ENCODE measurements at places on chromosomes 3 and 15.

DNA sequence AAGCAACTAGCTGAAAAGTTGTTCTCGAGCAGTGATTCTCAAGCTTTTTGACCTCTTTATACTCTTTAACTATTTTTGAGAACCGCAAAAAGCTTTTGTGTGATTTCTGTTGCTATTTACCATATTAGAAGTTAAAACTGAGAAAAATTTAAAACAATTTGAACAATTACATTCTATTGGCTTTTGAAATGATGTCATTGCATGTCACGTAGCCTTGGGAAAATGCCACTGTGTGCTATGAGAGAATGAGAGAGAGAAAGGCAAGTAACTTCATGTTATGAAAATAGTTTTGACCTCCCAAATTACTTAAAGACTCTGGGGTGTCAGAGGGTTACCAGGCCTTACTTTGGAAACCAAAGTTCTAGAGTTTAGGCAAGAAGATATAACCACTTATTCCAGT lies 8.0 kb downstream of the USP13 start:
- no peak for DNase-seq

- DNase-seq = peak; percentile 37
These were observed 170.5 kb upstream of the PROK2 start for GRCh38 chr3:71955240-71956068.

DNA sequence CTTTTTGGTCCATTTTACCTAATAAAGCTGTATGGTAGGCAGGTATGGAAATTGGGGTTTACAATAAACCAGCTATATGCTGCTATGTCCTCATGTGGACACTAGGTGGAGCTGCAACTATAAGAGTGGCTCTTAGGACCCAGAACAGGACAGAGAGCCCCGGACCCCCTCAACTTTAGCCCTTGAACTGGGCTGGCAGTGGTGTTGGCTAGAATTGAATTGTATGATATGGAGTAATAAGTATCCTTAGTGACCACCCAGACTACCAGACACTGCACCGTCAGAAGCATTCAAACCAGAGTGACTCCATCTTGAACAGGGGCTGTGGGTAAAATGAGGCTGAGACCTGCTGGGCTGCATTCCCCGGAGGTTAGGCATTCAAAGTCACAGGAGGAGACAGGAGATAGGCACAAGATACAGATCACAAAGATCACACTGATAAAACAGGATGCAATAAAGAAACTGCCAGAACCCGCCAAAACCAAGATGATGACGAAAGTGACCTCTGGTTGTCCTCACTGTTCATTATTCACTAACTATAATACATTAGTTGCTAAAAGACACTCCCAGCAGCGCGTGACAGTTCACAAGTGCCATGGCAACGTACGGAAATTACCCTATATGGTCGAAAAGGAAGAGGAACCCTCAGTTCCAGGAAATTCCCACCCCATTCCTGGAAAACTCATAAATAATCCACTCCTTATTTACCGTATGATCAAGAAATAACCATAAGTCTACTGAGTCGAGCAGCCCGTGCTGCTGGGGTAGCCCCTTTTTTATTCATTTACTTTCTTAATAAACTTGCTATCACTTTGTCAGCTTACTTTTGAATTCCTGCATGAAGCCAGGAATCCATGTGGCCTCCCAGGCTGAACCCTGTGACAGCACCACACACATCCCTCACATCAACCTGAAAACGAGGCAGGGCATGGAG lies 68.7 kb upstream of the BLM start:
- DNase-seq = no peak

- peak; percentile 51 for DNase-seq
These were observed 110.8 kb downstream of the TBC1D2B start for GRCh38 chr15:77966540-77967234.

- no peak for DNase-seq
These were observed 29.5 kb downstream of the B4GALT4 start for GRCh38 chr3:119211193-119211592.

GRCh38 chr3:40913641-40914040 lies 285.7 kb upstream of the CTNNB1 start:
- DNase-seq = no peak

DNA sequence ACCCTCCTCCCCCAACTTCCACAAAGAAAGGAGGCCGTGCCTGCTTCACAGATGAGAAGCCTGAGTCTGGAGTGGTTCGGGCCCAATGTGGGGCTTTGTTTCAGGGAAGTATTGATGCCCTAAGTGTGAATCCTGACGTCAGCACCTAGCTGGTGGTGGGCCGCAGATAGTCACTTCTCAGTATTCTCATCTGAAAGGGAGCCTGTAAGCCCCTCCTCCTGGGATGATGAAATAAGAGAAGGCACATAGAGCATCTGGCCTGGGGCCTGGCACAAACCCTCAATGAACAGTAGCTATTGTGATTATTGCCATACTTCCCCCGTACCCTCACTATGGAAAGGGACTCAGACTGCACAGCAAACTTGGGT lies 24.8 kb downstream of the LINGO1 start:
- no peak for DNase-seq

DNA sequence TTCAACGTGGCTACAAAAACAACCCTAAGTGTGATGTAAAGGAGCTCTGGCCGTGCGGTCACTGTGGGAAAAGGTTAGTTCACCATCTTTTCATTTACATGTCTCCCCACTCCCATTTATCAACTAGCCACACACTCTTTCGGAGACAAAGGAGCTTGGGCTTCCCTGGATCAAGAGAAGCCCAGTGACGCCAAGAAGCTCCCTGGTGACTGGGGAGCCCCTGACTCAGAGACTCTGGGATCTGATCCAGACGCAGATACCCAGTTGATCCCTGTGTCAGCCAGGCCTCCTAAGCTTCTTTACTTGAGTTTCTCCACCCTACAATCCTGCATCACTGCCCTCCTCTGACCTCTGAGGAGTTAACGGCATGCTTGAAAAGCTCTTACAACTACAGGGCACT lies 43.9 kb downstream of the HEG1 start:
- no peak for DNase-seq

- DNase-seq = no peak
These were observed 1515.0 kb downstream of the OTOL1 start for GRCh38 chr3:163011596-163011995.

- no peak for DNase-seq
These were observed 88.9 kb downstream of the EOMES start for GRCh38 chr3:27633224-27633545.

GRCh38 chr3:193987186-193987585 lies 148.8 kb upstream of the HES1 start:
- no peak for DNase-seq

- DNase-seq = no peak
These were observed 28.4 kb downstream of the CCDC12 start for GRCh38 chr3:46947981-46948791.

- DNase-seq = no peak
These were observed 52.3 kb downstream of the ADAM10 start for GRCh38 chr15:58697220-58697619.

- no peak for DNase-seq
These were observed 166.8 kb upstream of the MRPL3 start for GRCh38 chr3:131669600-131669999.

DNA sequence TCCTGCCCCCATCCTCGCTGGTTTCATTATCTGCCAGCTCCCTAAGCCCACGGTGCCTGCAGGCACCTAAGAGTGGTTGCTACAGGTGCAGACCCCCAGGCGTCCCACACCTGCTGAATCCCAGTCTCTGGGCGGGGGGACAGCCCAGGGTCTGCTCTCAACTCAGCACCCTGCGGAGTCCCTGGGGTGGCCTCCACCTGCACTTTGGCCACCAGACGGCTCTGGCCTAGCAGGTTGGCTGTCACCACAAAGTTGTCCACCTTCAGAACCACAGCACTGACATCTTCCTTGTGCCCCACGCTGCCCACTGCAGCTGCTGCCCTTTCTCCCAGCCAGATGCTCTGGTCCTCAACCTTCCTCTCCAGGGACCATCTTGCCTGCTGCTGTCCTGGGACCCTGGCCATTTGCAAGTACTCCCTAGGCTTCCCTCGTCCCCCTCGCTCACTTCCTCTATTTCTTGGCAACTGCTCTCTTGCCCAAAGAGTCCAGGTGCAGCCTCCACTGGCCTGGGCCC lies 34.9 kb upstream of the SNRPA1 start:
- no peak for DNase-seq

DNA sequence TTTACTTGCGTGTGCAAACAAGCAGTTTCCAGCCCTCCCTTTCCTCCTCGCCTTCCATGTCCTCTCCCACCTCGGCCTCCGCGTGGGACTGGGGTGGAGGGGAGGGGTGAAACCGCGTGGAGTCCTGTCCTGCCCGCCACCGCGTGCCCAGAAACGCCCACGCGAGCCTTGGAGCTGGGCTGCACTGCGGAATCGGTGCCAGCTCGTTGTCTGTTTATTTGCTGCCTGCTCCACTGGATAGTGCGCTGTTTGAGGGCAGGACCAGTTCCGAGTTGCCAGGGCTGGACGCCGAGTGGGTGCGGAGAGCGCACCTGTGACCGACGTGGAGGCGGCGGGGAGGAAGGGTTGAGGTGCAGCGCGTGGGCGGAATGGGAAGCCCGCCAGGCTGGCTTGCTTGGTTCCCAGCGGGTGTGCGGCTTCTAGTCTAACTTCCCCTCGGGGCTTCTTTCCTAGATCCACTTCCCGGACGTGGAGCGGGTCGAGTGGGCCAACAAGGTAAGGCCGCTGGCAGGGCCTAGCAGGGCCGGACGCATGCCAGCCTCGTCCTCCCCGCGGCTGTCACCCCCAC lies 17.3 kb downstream of the ESYT3 start:
- no peak for DNase-seq

DNA sequence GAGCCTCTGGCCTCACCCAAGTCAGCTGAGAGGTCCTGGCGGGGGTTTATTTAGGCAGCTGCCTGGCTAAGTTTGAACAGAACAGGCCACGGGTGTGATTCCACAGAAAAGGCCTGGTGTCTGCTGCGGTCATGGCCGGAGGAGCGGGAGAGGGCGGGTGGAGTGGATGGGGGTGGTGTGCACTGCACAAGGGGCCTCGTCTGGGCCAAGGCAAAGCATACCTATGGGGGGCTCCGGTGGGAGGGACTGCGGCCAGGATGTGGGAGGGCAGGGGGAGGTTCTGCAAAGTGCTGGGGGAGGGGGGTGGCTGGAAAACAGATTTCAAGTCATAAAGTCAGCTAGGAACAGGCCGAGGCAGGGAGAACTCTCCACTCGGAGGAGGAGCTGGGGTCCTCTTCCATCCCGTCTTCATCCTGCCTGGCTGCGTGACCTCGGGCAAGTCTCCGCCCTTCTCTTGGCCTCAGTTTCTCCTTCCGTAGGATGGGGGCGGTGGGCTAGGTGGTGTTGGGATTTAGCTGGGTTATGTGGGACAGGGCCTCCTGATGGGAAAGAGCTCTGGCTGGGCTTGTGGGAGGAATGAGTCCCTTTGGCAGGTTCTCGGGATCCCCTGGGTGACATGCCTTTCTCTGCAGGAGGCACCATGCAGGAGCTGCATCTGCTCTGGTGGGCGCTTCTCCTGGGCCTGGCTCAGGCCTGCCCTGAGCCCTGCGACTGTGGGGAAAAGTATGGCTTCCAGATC lies 878 bp downstream of the ISLR start:
- DNase-seq = no peak

- no peak for DNase-seq
These were observed 42.6 kb downstream of the PHLDB2 start for GRCh38 chr3:111901637-111902036.

GRCh38 chr3:152309535-152310307 lies 41.0 kb downstream of the MBNL1 start:
- DNase-seq = no peak

DNA sequence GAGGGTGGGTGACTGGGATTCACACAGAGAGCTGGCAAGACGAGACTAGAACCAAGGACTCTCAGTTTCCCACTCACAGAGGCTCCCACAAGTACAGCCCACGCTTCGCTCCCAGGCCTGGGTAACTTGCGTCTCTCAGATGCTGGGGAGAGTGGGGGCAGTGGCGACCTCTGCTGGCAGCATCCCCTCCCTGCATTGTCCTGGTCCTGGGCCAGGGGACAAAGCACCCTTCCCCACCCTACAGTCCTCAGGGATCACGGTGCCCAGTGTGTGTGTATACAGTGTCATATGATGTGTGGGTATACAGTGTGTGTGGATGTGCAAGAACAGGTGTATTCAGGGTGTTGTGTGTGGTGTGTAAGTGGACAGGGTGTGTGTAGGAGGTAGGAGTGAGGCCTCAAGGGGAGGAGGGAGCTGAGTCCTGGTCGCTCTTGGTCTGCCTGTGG lies 12.8 kb downstream of the VILL start:
- peak; percentile 36 for DNase-seq

DNA sequence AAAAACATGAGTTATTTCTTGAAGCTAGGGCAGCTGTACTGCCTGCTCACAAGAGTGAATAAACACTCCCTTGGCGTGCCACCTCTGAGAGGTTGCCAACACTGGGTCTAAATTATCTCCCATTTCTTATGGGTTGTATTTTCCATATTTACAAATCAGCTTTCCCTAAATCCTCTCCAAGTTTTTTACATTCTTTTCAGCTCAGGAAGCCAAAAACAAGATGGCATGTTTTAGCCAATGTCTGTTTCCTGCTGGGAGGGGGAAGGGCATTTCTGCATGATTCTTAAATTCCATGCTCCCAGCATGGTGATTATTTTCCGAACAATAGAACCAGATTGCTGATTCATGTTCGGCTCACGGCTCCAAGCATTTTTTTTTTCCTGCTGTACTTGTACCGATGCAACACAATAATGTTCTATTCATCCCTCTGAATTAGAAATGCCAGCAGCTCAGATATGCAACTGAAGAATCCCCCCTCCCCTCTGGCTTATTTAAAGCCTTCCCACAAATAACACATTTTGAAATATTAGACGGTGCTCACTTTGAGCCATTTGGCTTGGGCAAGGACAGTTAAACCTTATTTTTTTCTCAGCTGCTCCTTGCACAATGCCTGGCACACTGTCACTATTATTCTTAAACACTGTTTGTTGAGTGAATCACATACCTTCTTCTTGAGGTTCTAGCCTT lies 252.5 kb downstream of the THRB start:
- DNase-seq = no peak

DNA sequence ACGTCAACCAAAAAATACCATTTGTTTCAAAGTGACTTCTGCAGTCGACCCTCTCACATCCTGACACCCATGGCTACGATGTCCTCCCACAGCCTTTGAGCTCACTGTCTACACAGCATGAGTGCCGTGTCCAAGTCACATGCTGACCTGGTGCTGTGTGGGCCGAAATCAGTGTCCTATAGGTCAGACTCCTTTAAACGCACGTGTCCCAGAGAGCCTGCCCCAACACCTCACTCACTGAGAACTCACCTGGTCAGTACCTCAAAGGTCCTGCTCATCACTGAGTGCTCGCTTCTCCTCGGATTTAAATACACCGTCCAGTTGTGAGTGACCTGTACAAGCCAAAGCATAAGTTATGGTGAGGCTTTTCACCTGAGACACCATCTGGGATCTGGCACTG lies 83.3 kb downstream of the OCA2 start:
- DNase-seq = no peak

- DNase-seq = no peak
These were observed 59.1 kb downstream of the SCN10A start for GRCh38 chr3:38756892-38757291.

- DNase-seq = no peak
These were observed 577.7 kb downstream of the MECOM start for GRCh38 chr3:169085827-169086226.
